ENCODE measurements at places on chromosomes 3 and 15.

GRCh38 chr15:45855210-45855906 lies 220.5 kb downstream of the SQOR start:
- no peak for ATAC-seq

DNA sequence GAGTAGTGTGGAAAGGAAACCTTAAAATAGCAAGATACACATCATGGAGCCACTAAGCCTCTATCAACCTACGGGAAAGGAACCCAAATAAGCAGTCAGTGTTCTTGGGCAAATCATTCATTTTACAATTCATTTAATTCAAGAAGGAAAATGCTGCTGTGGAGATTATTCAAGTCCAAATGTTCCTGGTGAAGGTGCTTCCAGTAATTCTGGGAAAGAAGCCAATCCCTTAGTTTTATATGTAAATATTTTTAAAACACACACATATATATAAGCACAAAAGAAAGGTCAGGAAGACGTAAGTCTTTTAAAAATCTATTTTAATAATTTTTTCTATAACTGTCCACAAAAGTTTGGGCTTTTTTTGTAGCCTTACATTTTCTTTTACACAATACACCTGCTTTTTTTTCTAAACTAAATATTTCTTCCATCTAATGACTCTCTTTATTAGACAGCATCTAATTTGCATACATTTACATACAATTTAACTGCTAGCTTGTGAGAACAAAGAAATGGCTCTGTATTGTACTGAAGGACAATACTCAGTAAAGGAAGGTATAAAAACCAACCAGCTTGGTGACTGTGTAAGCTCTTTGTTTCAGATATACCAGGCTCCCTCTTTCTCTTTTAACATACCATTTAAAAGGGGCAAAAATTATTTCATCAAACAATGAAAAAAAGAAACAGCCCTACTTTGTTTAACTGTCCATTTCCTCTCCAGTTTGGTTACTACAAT lies 269.5 kb downstream of the ZBTB20 start:
- peak; percentile 37 for ATAC-seq

- ATAC-seq, result no peak
These were observed 80.6 kb downstream of the ULK4 start for GRCh38 chr3:41881233-41881821.

DNA sequence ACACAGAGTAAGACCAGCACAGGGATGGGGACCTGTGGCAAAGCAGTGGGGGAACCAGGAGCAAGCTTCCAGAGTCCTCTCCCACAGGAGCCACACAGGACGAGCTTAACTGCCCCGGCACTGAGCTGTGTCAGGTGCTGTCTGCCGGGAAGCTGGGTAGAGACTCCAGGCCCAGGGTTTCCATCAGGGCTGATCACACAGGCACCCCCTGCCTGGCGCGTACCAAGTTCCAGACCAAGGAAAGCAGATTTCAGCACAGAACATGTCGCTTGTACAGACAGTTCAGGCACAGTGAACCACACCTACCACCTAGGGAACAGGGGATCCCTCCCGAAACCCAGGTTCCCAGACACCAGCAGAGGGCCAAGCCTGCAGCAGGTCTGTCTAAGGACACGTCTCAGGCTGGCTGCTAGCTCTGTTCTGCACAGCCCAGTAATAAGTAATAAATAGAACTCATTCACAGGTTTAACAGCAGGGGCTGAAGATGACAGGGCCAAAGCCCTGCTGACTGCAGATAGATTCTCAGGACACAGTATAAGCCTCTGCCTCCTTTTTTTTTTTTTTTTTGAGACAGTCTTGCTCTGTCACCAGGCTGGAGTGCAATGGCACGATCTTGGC lies 30.2 kb upstream of the OCA2 start:
- ATAC-seq, result no peak

DNA sequence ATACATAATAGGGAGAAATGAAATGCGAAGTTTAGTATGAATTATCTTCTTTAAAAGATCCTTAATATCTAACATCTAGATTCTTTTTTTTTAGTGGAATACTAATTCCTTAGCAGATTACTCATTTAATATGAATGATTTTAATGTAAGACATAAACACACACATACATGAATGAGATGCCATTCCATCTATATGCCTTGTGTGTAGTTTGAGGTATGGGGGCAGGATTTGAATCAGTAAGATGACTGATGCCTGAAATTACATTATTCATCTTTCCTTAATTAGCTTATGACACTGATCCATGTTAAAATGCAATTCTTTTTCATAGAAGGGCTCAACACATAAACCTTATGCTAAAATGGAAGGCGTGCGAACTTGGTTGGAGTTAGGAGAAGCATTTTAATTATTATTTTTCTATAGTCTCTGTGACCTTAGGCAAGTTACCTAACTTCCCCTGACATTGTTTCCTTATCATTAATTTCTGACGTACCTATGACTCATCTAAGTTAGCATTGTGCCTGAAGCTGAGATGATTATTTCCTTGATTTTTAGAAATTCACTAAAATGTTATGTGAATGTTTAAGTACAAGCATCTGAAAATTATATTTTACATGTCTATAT lies 10.8 kb upstream of the BNIP2 start:
- ATAC-seq, result no peak

- no peak for ATAC-seq
These were observed 68.1 kb upstream of the ABI3BP start for GRCh38 chr3:101061312-101061711.

DNA sequence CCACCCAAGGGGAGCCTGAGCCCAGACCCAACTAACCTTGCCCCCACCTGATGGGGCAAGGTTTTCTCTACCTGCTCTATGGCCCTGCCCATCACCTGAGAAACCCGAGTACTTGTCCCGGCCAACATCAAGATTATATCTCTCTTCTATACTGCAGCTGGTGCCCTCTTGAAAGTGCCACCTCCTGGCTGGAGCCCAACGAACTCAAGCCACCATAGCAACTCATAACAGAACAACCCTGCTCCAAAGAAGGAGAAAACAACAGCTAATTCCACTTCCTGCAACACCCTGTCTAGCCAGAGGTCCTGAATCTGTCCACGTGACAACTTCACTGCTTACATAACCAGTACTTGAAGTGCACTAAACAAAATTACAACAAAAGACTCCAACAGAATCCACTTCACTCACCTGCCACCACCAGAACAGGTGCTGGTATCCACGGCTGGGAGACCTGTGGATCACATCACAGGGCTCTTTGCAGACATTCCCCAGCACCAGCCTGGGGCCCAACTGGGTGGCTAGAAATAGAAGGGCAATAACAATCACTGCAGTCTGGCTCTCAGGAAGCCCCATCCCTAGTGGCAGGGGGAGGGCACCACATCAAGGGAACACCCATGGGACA lies 49.2 kb downstream of the PIERCE2 start:
- no peak for ATAC-seq

DNA sequence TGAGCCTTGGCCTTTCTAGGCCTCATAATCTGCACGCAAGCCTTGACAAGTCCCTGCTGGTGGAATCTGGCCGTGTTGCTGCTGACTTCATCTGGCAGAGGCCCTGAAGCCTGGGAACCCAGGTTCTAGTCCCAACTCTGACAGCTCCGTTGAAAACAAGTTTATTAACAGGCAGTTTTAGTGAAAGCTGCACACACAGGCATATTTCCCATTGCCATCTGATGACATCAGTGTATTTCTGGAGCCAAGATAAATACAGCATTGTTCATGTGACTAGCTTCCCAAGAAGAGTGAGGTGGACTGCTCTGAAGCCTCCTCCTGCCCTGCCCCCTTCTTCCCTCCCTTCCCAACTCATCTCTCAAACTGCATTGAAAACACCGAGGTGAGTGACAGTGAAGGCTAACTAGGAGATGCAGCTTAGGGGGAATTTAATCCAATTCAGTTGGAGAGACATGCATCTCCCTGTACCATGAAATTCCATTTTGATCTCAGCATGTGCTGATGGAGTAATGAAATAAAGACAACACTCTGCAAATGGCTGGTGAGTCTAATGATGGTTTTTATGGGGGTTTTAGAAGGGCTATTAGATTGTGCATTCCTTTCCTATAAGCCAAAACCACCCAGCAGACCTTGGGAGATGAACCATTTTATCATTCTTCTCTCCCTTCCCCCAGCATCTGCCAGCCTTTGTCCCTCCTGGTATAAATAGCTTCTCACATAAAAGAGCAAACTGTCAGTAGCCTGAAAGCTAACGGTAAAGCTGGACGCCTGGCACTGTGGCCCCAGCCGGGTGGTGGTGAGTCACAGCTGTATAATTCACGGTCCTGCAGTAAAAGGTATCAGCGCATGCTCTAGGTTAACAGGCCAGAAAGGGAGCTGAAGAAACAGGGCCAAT lies 38.0 kb downstream of the PRICKLE2 start:
- peak; percentile 93 for ATAC-seq

DNA sequence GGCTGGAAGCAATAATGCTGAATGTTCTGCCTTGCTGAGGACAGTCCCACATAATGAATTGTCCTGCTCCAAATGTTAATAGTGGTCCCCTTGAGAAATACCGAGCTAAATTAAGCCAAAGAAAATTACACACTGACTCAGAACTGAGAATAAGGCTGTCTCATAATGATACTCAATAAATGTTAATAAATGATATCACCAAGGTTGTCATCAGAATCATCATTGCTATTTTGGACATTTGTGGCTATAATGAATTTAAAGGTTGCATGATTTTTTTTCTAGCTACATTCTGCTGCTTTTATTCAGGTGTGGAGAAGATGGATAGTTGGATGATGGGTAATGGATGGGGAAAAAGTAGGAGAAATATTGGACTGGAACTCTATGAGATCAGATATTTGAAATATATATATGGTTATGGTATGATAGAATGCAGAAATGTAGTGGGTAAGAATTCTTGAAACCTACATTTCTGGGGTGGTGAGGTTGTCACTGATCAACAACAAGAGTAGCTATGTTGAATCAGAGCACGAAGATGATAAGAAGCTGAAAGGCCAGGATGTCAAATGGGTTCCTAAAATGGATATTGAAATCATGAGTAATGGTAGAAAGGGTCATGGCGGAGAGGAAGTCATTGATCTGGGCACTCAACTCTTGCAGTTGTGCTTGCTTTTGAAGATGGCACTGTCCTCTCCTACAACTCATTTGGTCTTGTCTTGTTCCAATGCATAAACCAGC lies 12.8 kb downstream of the CHST2 start:
- no peak for ATAC-seq

DNA sequence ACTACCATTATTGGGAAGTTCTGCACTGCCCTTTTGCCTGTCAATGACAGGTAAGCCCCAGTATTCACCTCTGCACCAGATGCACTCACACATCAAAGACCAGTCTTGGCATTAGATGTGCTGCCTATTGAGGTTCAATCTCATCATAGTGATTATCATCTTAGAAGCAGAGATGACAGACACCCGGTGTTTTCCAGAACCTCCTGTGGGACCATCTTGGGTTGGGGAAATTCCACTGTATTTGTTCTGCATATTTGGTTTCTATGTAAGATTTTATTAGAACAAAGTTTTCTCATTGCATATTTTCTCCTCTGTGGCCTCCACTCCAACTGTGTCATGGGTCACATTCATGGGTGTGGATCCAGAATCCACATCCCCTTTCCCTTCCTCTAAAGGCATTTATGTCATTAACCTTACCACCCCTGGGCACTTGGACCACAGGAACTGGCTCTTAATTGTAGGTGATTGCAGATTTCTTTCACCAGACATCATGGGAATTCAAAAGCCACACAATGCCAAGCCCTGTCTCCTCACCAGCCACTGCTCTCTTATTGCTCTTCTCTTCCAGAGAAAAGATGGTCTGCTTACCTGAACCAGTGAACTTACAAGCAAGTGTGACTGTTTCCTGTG lies 31.2 kb downstream of the PLA1A start:
- no peak for ATAC-seq

DNA sequence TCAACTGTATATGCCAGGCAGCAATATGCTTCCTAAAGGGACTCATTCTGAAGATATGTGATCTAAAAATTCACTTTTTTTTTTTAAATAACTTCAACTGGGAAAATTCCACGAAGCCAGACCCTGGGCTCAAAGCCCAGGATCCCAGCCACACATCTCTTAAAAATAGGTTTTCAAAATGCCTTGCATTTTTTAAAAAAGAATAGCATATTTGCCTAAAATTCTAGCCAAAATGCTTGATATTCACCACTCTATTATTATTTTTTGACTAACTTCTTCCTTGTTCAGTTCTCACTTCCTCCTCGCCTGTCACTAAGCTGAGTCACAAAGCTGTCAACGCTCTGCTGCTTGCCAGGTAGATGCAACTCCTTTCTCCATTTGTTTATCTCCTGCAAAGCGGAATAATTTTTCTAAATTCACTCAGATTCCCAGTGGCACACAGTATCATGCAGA lies 28.0 kb upstream of the VGLL4 start:
- no peak for ATAC-seq

DNA sequence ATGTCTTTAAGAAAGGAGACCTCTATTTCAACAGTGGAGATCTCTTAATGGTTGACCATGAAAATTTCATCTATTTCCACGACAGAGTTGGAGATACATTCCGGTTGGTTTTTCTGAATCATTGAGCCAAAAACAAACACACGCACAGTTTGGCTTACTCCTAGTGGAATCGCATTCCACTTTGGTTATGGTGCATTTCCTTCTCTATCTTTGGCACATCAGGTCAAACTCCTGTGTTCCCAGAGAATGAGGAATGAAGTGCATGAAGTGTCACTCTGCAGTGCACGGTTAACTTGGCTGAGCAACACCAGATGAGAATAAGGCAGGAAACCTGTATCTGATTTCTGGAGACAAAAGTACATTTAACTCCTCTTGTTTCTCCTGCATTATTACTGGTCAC lies 38.5 kb downstream of the HDC start:
- ATAC-seq, result no peak

GRCh38 chr15:92164327-92165000 lies 229.2 kb upstream of the ST8SIA2 start:
- ATAC-seq, result peak; percentile 63

DNA sequence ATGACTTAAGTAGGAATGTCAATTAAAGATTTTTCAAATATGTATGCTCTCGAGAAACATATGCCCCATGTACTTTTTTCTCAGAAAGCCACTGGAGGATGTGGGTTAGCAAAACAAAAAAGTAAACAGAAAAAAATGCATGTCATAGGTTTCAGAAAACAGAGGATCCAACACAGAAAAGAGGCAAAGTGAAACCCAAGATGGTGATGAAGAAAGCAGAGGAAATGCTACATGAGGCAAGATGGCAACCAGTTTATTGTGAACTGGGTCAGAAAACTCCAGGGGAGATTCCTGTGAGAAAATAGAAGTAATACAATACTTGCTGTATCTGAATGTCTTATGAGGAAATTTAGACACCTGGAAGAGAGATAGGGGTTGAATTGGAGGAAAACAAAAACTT lies 30.8 kb upstream of the EOMES start:
- ATAC-seq, result no peak

DNA sequence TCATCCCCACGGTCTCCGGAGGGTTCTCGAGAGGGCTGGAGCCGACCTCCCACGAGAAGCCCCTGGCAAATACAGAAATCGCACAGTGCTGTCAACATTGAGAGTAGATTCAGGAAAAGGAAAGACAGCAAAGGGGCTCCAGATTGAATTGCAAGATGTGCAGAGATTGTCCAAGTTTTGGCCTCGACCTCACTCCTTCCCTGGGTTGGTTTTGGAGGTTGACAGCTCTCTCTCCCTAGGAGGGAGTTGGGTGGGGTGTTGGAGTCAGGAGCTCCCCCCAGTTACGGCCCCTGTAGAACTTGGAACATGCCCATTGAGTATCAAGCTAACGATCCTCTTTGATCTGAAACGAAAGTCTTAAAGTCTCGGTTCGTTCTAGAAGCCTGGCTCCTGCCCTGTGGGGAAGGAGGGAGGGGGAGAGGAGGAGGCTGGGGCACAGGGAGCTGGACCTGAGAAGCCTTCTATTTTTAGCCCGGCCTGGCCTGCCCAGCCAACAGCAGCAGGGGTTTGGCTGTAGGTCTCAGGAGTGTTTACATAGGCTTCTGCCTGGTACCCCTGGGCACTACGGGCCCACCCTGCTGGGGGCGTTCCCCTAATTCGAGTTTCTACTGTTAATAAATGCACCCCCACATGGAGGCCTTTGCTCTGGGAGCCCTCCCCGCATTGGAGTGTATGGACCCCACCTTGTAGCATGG lies 672 bp upstream of the KY start:
- peak; percentile 16 for ATAC-seq

Measured in motor neuron (in vitro differentiated cells).